Left lung (tissue), 14 donors: ENCODE measurements at places on chromosomes 7 and 10. TPM values are rescaled to one million over a fixed set of nuclear protein-coding genes. Genes with fewer than 3 reads are reported as not detected.

Gene NPC1L1
- polyA plus RNA-seq = 0.30 TPM

Gene CCDC172
- not detected for polyA plus RNA-seq

Gene CALML5
- polyA plus RNA-seq = not detected

Gene CRHR2
- polyA plus RNA-seq = 0.24 TPM
